ENCODE measurements at places on chromosomes 2 and 18. TPM values are rescaled to one million over a fixed set of nuclear protein-coding genes. Genes with fewer than 3 reads are reported as not detected.

CRACDL gene
- 7.4 TPM for total RNA-seq

SGPP2 gene
- total RNA-seq, result 13.0 TPM

SP140 gene
- 0.26 TPM for total RNA-seq

AMER3 gene
- not detected for total RNA-seq

WNT10A gene
- 1.2 TPM for total RNA-seq

ARHGAP25 gene
- total RNA-seq, result 4.2 TPM

TRIM54 gene
- 97.2 TPM for total RNA-seq

CCDC102B gene
- 5.9 TPM for total RNA-seq

MARCHF4 gene
- total RNA-seq, result 0.08 TPM

ATG4B gene
- total RNA-seq, result 53.0 TPM

DNA sequence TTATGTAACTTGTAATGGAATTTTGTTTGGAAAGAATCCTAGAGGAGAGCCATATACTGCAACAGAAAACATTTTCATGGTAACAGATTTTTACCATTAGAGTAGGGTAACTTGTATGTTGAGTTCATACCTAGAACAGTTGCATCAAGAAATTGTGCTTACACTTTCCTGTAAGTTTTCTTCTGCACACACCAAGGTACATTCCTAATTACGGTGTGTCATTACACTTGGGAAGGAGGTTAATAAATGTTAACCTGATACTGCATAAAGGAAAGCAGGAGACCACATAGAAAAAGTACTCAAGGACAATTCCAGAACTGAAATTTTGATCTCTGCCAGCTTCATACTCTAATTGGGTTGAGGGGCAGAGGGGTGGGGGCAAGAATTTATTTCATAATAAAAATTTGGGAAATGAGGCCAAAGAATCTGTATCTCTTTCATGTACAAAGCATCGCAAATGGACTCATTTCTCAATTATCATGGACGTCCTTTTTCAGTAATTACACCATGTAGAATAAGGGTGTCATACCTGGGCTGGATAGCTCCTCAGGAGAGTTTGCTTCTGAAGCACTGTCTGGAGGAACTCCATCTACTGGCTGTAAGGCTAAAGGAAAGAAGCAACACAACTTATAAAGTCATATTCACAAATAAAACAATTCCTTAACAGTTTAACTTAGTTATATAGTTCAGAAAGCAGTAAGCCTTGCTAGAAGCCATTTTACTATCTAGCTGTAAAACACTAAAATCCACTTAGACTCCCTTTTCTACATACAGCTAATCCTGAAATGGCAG, 82.8 kb upstream of the GRB14 start:
- H3K4me1 ChIP-seq, result no peaks in the 10 kb centered on the region
- H3K27me3 ChIP-seq, result no peaks in the 10 kb centered on the region
- no peak overlapping the region for H3K27ac ChIP-seq
- no peak for DNase-seq

- H3K27me3 ChIP-seq, result no peaks in the 10 kb centered on the region
- no peaks in the 10 kb centered on the region for H3K4me1 ChIP-seq
- DNase-seq, result no peak
- no peak overlapping the region for H3K27ac ChIP-seq
These were observed 146.0 kb upstream of the PGAP1 start for GRCh38 chr2:197072533-197072932.

GRCh38 chr2:215931256-215931903, 82.0 kb downstream of the MREG start:
- DNase-seq, result peak; percentile 77
- no peaks in the 10 kb centered on the region for H3K36me3 ChIP-seq
- no peak overlapping the region for H3K27ac ChIP-seq
- H3K4me3 ChIP-seq, result no peak overlapping the region
- H3K27me3 ChIP-seq, result no peaks in the 10 kb centered on the region

GRCh38 chr2:42978175-42978886, 185.9 kb upstream of the HAAO start:
- H3K27ac ChIP-seq, result no peak overlapping the region
- H3K4me1 ChIP-seq, result peaks cover 14% of the 10 kb centered on the region
- DNase-seq, result no peak
- H3K27me3 ChIP-seq, result no peaks in the 10 kb centered on the region
- H3K4me3 ChIP-seq, result no peak overlapping the region

- peaks cover 25% of the 10 kb centered on the region for H3K36me3 ChIP-seq
- H3K27ac ChIP-seq, result no peak overlapping the region
- H3K4me1 ChIP-seq, result no peaks in the 10 kb centered on the region
- no peak overlapping the region for H3K4me3 ChIP-seq
- no peak for DNase-seq
These were observed 72.1 kb downstream of the COL6A3 start for GRCh38 chr2:237341872-237342271.

DNA sequence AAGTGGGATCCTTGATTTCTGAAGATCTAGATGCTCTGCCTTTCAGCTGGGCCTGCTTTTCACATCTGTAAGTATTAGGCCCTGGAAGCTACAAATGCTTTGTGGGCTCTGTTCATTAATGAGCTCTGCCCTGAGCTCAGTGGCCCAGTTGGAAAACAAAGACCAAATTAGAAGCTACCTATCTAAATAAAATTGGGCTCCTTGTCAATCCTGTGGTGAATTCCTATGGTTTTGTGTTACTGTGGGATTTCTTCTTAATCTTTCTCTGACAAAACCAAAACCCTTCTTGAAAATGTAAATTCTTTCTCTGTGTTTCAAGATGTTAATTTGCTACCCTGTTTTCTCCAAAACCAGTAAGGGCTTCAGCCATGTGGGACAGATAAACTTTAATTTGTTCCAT, 219.0 kb upstream of the HS6ST1 start:
- DNase-seq, result no peak
- no peak overlapping the region for H3K27ac ChIP-seq
- no peak overlapping the region for H3K4me3 ChIP-seq
- no peaks in the 10 kb centered on the region for H3K36me3 ChIP-seq
- no peaks in the 10 kb centered on the region for H3K27me3 ChIP-seq

GRCh38 chr2:30693821-30694281, 113.4 kb downstream of the CAPN13 start:
- H3K36me3 ChIP-seq, result no peaks in the 10 kb centered on the region
- H3K27ac ChIP-seq, result peak overlapping the region; percentile 15
- DNase-seq, result peak; percentile 53
- H3K4me1 ChIP-seq, result no peaks in the 10 kb centered on the region

Measured in right atrium auricular region (tissue), 2 donors.